Suprapubic skin (tissue), 4 donors: ENCODE measurements at places on chromosomes 7 and 10.

- DNase-seq, result no peak
Measured at GRCh38 chr10:93752761-93753160, 5.0 kb upstream of the LGI1 start.

- DNase-seq, result no peak
Measured at GRCh38 chr10:112915590-112916572, 34.2 kb upstream of the TCF7L2 start.

GRCh38 chr10:89134963-89135362 lies 72.2 kb downstream of the CH25H start:
- no peak for DNase-seq

GRCh38 chr10:48603421-48604038 lies 1.3 kb downstream of the ARHGAP22 start:
- DNase-seq, result no peak

DNA sequence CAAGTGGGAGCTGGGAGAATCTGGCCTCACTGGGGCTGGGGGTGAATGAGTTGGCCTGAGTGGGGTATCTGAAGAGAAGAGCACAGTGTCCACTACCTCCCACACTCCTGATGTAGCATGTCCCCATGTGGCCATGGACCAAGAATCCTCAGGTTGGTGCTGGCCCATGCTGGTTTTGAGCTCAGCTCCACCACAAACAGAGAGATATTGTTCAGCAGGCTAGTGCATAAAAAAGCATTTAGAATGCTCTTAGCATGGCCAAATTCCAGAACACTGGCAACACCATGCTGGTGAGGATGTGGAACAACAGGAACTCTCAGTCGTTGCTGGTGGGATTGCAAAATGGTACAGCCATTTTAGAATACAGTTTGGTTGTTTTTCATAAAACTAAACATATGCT lies 61.4 kb downstream of the FRMPD2 start:
- DNase-seq, result no peak

GRCh38 chr7:100166317-100166940 lies 2.0 kb downstream of the GAL3ST4 start:
- peak; percentile 55 for DNase-seq

DNA sequence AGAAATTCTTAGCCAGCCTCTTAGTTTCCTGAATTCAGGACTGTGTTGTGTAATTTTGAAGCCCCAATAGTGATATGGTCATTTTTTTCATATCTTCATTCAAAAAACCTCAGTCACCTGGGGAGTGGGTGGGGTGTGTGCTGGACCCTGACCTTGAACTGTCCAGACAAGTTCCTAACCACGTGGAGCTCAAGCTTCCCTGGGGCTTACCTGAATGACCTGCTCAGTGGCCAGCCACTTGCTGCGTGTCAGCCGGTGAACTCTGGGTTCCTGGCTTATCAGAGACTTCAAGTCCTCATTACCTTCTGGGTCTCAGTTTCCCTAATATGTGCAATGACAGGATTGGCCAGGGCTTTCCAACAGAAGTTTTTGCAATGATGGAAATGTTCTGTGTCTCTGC lies 27.1 kb downstream of the MGMT start:
- no peak for DNase-seq
